Fibroblast of lung (primary cell): ENCODE measurements at places on chromosomes 1 and 21. TPM values are rescaled to one million over a fixed set of nuclear protein-coding genes. Genes with fewer than 3 reads are reported as not detected.

GRCh38 chr1:154213274-154213673, 7.1 kb upstream of the CFAP141 start:
- DNase-seq = no peak

DNA sequence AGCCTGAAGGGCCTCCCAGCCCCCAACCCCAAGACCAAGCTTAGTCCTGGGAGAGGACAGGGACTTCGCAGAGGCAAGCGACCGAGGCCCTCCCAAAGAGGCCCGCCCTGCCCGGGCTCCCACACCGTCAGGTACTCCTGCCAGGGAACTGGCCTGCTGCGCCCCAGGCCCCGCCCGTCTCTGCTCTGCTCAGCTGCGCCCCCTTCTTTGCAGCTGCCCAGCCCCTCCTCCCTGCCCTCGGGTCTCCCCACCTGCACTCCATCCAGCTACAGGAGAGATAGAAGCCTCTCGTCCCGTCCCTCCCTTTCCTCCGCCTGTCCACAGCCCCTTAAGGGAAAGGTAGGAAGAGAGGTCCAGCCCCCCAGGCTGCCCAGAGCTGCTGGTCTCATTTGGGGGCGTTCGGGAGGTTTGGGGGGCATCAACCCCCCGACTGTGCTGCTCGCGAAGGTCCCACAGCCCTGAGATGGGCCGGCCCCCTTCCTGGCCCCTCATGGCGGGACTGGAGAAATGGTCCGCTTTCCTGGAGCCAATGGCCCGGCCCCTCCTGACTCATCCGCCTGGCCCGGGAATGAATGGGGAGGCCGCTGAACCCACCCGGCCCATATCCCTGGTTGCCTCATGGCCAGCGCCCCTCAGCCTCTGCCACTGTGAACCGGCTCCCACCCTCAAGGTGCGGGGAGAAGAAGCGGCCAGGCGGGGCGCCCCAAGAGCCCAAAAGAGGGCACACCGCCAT, 21.9 kb upstream of the ARF1 start:
- no peak for DNase-seq

GRCh38 chr1:21882721-21883415, 54.2 kb downstream of the HSPG2 start:
- DNase-seq = no peak

GRCh38 chr1:157034137-157034800, 11.3 kb downstream of the ARHGEF11 start:
- no peak for DNase-seq

FAM43B gene
- 0.02 TPM in 1 of 2 replicates, not detected in the other for polyA plus RNA-seq

RIIAD1 gene
- not detected in 2 replicates for polyA plus RNA-seq
